Activated CD4-positive, alpha-beta T cell treated with anti-CD3 and anti-CD28 coated beads, Interleukin-2, amount 50 U/mL, for 24 hours (primary cell): ENCODE measurements at places on chromosomes 4 and X.

DNA sequence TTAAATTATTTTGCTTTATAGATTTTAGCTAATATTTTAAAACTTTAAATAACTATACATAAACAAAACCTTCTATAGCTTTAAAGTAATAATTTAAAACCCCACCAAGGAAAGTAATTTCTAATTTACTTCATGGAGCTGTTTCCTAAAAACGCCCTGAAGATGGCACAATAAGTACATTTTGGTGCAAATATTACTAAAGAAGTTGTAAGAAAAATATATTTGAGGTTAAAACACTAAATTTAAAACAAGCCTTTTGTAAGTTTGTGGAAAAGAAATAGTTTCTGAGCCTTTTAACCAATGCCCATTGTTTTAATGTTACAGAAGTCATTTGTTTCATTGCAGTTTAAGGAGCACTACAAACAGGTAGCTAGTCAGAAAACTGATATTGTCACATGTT lies 137.4 kb upstream of the AGA start:
- DNase-seq, result no peak

DNA sequence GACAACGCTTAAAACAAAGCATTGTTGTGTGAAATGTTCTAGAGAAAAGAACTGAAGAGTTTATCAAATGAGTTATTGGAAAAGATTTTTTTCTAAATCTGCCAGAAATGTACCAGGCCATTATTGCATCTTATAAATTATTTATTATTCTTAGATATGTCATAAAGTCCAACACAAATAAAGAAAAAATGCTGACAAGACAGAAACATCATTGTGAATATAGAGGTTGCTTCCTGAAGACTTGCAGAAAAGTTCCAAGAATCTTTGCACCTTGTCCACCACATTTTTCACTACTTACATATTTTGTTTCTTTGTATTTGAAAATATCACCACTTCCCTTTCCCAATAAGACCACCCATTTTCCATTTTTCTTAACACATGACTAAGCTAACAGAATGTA lies 545.8 kb downstream of the IQCM start:
- no peak for DNase-seq

DNA sequence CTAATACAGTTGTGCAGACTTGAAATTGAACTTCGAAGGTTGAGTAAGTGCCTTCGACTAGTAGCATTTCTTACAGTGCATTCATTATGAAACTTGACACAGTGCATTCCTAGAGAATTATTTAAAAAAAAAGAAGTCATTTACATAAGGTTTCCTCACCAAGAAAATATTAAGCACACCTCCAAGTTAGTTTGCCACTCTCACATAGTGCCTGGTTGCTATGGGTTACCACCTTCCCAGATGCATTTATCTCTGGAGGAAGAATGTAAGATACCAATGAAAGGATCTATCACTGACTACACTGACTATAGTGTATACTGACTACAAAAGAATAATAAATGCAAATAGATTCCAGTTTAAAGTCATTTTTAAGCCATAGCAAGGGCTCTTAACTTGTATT lies 311.9 kb upstream of the RASGEF1B start:
- DNase-seq, result no peak

DNA sequence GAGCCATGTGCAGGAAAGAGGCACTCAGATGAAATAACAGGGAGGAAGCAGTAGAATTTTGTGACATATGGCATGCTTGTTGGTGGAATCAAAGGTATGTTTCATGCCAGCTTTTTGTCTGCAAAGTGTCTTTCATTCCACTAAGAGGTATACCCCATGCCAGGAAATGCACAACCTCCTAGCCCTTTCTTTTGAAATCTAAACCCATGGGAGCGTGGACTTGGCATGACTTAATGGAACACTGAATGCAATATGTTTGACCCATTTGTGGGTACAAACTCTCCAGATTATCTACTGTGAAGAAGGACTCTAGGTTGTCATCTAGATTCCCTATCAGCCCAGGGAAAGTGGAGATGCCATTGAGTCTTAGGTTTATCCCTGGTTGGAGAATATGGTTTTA lies 338.3 kb upstream of the TEX13C start:
- no peak for DNase-seq

- no peak for DNase-seq
These were observed 7.5 kb upstream of the PDLIM3 start for GRCh38 chr4:185542626-185543315.

DNA sequence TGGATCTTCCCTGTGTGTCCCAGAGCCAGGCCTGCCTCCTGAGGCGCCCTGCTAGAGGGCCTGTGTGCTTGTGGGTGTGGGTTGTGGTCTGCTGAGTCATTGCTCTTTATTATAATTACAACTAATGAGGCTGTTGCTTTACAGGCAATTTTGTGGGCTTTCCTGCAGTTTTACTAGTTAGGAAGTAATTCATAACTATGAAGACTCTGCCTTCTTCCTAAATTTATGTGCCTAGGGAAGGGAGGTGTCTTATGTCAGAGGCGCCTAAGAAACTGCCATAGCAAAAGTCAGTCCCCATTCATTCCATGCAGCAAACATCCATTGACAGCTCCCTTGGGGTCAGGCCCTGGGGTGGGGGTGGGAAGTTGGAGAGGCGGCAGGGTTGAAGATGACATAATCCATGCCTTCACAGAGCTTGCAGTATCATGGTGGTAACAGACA lies 359.2 kb downstream of the IDS start:
- DNase-seq, result no peak

DNA sequence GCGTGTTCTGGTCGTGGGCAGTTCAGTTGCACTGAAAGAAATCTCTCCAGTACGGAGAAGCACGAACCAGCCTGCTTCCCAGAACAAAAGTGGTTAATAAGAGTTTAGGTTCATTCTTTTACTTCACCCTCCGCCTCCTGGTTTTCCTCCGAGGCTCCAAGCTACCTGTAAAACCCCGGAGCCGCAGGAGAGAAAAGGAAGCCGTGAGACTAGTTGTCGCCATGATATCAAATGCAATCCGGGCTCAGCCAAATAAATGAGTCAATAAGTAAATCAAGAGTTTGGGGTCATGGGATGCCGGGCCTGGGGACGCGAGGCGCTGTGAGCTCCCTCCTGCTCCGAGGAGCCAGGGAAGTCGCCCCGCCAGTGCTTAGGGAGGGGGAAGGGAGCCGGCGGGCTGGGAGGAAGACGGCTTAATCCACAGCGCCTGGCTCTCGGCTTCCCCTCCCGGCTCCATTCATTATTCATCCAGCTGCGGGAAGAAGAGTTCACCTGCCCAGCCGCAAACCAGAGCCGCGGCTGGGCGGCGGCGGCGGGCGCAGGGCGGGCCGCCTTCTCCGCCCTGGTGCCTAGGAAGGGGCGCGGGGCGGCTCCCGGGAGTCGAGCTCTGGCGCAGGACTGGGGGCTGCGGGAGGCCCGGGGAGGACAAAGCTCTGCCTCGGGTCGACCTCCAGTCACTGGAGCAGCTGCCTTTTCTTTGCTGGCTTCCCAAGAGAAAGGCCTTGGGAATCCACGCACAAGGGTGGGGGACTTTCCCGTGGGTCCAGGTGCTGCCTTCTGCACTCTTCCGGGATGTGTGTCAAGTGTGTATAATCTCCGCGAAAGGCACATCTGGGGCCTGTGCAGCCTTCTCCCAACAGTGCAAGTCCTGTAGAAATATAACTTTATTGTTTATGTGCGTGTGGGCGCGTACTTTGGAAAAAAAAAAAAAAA lies 1.7 kb downstream of the FRAS1 start:
- no peak for DNase-seq

DNA sequence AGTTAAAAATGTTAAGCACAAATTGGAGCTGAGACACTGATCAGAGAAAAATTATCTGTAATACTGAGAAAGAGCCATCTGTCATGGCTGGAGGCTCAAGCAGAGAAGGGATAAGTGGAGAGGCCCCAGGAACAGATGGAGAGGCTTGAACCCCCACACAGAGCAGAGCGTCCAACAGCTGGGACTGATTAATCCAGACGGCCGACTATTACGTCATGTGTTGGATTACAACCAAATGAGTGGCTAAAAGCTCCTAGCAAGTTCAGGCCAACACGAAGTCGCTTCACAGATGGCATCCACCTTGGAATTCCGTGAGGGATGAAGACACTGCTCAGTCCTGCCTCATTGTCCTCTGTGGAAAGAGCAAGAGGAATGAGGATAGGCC lies 57.7 kb upstream of the ATXN3L start:
- DNase-seq, result no peak

GRCh38 chr4:169009286-169010124 lies 550 bp downstream of the CBR4 start:
- DNase-seq, result peak; percentile 40

GRCh38 chr4:106186201-106186600 lies 129.8 kb downstream of the TBCK start:
- no peak for DNase-seq

DNA sequence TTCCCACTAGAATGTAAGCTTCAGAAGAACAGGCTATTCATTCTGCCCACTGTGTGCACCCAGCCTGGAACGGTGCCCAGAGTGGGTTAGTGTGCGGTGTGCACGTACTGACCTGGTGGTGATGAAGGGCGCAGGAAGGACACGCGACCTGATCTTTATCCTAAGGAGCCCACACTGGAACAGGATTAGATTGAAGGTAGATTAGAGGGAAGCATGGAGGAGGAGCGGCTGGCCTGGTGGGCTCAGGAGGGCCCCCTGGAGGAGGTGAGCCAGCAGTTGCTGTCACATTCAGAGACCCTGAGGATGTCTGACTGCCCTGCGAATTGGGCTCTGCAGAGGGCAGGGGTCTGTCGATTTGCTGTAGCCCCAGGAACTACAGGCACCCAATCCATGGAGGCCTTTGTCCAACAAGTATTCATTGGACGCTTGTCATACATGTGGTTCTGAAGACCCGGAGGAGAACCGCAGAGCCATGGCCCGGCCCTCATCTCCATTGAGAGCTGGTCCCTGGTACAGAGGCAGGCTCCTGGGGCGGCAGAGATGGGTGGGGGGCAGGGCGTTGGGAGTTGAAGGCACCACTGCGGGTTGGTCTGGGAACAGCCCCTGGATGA lies 73.2 kb downstream of the HTRA3 start:
- DNase-seq, result no peak

DNA sequence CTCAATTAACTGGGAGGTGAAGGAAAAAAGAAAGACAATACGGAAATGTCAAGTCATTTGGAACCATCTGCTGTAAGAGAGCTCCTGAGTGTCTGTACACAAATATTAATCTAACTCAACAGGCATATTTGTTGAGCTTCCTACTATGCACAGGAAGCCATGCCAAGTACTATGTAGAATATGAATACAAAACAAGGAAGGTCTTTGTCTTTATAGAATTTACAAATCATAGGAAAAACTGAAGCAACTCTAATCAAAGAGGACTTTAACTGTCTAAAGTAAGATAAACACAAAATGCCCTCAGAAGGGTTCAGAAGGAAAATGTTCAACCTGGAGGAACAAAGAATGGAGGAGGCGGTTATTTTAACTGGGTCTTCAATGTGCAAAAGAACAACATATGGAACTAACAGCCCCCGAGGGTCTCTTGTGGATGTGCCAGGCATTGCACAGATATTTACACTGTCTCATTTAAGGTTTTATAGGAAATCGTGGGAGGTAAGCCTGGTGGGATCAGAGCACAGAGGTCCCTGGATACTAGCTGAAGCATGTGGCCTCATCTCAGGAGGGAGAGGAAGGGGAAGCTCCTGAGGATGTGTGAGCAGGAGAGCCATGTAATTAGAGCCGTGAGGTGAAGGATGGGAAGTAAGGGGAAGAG lies 5.8 kb downstream of the FAM114A1 start:
- DNase-seq, result no peak

- peak; percentile 23 for DNase-seq
These were observed 251.4 kb upstream of the DDX53 start for GRCh38 chrX:22748093-22748999.

GRCh38 chr4:121898150-121898549 lies 27.9 kb upstream of the BBS7 start:
- no peak for DNase-seq

- DNase-seq, result no peak
These were observed 32.6 kb upstream of the PHF8 start for GRCh38 chrX:54076903-54077302.

DNA sequence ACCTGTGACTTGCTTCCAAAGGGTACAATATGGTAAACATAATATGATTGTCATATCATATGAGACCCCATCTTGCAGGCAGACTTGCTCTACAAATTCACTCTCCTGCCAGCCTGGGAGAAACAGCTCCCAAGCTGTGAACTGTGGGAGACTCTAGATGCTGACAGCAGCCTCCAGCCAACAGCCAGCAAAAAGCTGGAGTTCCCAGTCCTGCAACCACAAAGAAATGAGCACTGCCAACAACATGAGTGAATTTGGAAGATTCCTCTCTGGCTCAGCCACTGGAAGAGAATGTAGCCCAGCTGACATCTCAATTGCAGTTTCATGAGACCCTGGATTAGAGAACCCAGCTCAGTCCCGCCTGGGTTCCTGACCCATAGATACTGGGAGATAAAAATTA lies 145.4 kb downstream of the QDPR start:
- no peak for DNase-seq

GRCh38 chr4:26060286-26060685 lies 146.3 kb downstream of the SMIM20 start:
- no peak for DNase-seq

GRCh38 chr4:23894021-23894420 lies 4.2 kb upstream of the PPARGC1A start:
- no peak for DNase-seq

- DNase-seq, result no peak
These were observed 6.1 kb downstream of the AWAT2 start for GRCh38 chrX:70043685-70044084.

GRCh38 chr4:98564852-98565251 lies 93.6 kb downstream of the TSPAN5 start:
- DNase-seq, result no peak

GRCh38 chrX:153487590-153488071 lies 7.1 kb upstream of the BGN start:
- no peak for DNase-seq

DNA sequence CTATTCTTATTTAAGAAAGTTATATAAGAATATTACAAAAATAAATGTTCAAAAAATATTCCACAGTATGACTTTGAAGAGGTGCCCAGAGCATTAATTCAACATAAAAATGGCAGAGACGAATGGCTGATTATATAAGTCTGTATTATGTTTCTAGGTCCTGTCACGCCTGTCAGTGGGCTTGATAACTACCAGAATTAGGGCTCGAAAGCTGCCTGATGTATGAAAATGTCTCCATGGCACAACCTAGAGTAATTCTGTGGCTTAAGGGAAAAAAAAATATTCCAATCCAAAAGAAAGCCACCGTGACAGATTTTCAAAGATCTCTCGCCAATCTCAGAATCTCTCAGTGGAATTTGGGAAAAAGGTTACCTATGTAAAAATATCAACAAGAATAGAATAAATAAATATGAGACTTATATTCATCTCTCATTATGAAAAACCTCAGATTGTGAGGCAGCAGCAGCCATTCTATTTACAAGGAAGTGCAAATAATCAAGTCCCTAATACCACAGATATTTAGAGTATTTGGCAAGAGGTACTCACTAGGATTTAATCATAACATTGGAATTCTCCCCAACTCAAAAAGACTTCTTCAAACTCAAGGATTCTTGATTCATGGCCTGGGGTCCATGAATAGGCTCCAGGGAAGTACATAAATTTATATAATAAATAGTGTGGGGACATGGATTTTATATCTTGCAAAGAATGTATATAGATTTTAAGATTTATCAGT lies 489.1 kb upstream of the INTU start:
- no peak for DNase-seq

GRCh38 chr4:146073517-146073916 lies 102.0 kb upstream of the LSM6 start:
- DNase-seq, result no peak

- DNase-seq, result no peak
These were observed 122.6 kb upstream of the PACRGL start for GRCh38 chr4:20577702-20578101.

- no peak for DNase-seq
These were observed 156.6 kb downstream of the GRIA3 start for GRCh38 chrX:123340696-123341095.

GRCh38 chr4:15793506-15794363 lies 15.6 kb downstream of the CD38 start:
- DNase-seq, result no peak
